ENCODE measurements at places on chromosomes 16 and 17. TPM values are rescaled to one million over a fixed set of nuclear protein-coding genes. Genes with fewer than 3 reads are reported as not detected.

CDH13 gene
- 45.8 TPM for total RNA-seq

DNA sequence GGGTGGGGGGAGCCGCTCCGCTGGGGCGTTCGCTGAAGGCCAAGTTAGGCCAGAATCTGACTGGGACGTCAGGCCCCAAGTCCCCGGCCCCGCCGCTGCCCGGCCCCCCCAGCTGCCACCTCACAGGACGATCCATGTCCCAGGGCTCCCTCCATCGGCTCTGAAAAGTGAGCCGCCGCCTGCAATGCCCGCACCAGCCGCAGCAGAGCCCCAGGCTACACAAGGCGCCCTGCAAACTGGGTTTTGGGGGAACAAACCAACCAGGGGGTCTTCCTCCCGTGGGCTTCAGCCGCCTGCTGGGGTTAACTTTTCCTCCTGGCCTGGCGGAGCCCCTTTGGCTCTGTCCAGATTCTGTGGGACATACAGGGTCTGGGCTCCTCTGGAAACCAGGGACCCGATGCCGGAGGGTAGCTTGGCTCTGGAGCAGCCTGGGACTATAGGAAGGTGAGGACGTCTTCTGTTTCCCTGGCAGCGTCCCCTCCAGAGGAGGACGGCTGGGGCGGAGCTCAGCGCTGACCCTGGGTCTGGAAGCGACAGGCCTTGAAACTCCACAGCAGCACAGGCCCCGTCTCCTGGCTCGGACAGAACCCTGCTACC lies 835 bp downstream of the NME4 start:
- peak; percentile 61 for DNase-seq

DNA sequence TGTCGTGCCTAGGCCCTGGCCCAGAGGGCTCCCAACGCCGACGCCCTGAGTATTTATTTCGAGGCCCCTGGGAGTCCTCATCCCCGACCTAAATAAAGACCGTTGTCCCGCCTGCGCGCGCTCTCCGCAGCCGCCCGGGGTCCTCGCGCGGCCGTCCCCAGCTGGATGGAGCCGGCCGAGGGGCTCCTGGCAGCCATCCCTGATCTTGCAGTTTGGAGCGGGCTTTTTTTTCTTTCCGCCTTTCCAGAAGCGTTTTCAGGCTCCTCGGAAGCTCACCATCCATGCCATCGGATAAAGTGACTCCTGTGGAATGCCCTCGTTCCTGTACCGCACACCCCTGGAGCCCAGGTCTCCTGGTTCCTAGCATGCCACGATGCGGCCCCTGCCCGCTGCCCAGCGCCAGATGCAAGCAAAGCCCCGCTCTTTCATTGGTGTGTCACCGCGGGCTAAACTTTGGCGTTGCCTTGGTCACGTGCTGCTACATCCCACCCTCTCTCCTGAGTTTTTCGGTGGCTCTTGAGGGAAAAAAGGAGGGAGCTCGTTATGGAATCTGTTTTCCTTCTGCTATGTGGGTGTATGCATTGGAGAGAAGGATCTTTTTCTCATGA lies 716 bp downstream of the TMEM94 start:
- DNase-seq = peak; percentile 45

DNA sequence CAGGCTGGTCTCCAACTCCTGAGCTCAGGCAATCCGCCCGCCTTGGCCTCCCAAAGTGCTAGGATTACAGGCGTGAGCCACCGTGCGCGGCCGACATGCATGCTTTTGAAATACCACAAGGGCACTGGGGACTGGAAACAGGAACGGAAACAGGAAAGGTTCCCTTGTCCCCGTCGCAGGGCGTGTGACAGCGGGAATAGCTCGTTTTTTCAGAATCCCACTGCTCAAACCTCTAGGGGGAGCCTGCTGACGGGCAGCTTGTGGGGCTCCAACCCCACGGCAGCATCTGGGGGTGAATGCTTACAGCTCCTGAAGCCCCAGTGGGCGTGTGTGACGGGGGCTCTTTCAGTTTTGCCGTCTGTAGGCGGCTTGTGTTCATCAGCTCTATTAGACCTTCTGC lies 18.8 kb upstream of the ASGR2 start:
- no peak for DNase-seq

DNA sequence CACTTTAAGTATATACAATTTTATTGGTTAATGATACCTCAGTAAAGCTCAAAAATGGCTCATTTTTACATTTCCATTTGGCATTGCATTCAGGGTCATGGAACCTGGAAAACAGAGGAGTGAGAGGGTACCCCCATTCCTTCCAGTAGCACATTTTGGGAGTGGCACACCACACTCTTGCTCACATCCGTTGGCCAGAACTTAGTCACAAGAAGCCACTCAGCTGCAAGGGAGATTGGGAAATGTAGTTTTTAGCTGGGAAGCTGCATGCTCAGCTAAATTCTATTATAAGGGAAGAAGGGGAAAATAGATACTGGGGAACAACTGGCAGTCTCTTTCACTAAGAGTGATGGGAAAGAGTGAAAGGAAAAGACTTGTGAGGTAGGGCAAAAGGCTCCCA lies 102.5 kb upstream of the TMEM97 start:
- DNase-seq = peak; percentile 49

DNA sequence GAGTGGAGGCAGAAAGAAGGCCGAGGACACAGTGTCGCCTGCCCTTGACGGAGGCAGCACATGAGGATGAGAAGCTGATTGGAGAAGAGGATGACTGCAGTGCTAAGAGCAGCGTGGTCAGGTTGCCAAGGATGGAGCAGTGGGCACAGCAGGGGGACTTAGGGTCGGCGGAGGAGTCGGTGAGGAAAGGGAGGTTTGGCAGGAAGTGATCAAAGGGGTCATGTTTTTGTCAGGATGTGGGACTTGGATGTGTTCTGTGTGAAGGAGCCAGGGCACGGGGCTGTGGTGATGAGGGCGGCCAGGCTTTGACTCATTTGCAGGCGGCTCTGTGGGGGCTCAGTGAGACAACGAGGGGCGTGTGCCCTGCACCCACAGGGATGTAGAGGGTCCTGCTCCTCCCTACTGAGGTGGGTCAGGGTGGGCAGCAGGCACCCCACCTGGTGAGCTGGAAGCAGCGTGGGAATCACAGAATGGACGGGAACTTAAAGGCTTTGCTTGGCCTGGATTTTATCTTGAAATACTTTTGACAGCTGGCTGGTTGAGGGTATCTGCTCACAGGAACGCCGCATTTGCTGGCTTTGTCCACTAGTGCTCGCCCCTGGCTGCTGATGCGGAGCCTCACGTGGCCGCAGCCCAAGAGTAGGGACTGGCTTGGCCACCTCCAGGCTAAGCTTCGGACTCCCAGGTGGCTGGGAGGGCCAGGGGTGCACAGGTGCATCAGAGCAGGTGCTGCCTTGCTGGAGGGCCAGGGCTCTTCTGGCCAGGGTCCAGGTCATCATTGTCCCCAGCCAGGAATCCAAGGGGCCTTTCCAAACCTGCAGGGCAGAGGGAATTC lies 6.0 kb downstream of the MPG start:
- DNase-seq = peak; percentile 28

GRCh38 chr17:65495122-65496055 lies 66.1 kb downstream of the AXIN2 start:
- DNase-seq = no peak

DNA sequence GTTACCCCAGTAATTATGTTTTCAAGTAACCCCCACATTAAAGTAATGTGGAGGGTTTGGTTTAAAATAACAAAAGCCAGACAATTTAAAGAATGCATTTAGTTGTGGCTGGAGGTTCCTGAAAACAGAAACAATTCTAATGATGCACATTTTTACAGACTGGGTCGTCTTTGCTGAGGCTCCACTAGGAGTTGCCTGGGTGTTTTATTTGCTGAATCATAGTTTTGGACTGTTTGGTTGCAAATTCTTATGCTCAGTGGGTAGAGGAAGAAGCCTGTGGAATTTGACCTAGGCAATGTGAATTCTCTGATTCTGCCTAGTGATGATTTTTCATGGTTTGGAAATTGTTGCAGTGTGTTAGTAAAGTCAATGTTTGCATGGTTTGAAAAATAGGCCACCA lies 16.3 kb downstream of the SHISA9 start:
- no peak for DNase-seq

DNA sequence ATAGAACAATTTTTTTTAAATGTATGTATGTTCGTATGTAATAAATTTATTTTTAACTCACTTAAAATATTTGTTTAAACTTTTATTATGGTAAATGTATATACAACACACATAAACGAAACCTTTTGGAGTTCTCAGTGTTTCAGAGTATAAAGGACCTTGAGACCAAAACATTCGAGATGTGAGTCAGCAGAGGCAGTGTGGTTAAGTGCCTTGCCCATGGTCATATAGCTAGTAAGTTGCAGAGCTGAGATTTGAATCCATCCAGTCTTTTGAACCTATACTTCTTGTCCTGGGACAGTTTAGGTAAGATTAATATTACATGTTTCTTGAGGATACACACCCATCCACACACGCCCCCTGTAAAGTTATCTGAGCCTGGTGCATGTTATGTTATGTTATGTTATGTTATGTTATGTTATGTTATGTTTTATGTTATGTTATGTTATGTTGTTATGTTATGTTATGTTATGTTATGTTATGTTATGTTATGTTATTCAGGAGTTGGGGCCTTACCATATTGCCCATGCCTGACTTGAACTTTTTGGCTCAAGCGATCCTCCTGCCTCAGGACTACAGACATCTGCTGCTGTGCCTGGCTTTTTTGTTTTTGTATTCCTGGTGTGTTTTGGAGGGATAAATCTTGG lies 41.8 kb downstream of the TNRC6A start:
- DNase-seq = peak; percentile 75
